MCF 10A (cell line): ENCODE measurements at places on chromosomes 3 and 15. TPM values are rescaled to one million over a fixed set of nuclear protein-coding genes. Genes with fewer than 3 reads are reported as not detected.

The CFAP100 gene
- total RNA-seq = not detected in 2 replicates

The PRRT3 gene
- 0.83 and 1.3 TPM in 2 replicates for total RNA-seq

DNA sequence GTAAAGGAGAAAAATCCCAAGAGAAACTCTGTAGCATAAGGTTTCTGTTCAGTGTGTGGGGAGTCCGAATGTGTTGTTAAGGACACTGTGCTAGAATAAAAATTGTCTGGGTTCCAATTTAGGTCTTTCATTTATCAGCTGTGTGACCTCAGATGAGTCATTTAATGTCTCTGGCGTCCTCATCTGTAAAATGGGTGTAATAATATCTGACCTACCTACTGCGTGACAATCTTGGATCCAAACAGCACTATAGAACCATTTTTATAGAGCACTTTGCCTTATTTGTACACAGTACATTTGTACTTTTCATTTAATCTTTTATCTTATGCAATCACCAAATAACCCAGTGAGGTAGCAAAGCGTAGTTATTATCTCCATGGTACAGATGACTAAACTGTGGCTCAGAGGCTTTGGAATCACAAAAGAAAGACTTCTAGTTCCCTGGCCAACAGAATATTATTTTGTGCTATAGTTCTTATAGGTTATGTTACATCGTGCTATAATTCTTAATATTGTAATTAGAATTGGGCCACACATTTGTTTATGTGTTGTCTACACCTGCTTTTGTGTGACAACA, 46.6 kb upstream of the TNIK start:
- DNase-seq = no peak

The VIPR1 gene
- total RNA-seq = 0.28 and 0.54 TPM in 2 replicates
